ENCODE measurements at places on chromosomes 1 and 21.

DNA sequence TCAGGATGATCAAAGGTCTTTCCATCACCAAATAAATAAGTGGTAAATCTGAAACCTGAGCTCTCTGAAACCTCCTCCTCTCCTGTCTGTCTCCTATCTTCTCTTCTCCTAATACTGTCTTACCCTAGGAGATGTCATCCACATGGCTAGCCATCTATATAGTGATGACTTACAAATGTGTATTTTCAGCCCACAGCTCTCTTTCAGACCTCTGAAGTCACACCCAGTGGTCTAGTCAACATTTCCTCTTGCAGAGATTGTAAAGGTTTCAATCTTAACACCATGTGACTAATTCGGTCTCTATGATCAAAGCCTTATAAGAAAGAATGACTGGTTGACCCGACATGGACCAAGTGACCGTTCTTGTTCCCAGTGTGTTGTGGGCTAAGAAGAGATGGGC is 63.1 kb upstream of the DPT start:
- no peak for DNase-seq

GRCh38 chr1:227546059-227546458 is 17.3 kb upstream of the ZNF678 start:
- no peak for DNase-seq

GRCh38 chr1:108100148-108100547 is 100.0 kb downstream of the SLC25A24 start:
- no peak for DNase-seq

DNA sequence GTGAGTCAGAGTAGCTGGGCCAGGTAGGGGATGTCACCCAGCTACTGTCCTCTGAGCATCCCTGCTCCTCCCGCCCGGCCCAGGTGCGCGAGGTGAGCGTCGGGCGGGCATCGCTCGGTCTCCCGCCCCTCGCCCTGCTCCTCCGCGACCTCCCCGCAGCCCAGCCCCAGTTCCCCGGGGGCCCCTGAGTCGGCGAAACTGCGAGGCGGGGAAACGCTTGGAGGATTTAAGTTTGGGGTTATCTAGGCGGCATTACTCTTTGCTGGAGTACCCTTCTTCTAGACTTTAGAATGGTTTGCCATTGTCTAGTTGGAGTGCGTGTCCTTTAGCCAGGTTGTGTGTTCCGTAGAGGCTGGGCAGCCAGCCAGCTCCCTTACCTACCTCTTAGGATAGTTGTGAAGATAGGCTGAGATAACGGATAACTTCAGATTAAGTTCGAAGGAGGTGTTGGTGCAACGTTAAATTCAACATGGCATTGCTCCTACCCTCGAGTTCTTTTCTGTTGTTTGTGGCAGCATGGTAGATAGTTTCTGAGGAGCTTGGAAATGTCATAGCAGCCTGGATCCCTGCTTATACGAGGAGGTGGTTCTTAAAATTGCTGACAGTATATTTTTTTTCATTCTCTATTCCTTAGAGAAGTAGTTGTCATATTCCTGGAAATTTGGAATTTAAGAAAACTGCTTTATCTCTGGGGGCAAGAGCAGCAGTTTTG is 697 bp downstream of the AGO3 start:
- no peak for DNase-seq

DNA sequence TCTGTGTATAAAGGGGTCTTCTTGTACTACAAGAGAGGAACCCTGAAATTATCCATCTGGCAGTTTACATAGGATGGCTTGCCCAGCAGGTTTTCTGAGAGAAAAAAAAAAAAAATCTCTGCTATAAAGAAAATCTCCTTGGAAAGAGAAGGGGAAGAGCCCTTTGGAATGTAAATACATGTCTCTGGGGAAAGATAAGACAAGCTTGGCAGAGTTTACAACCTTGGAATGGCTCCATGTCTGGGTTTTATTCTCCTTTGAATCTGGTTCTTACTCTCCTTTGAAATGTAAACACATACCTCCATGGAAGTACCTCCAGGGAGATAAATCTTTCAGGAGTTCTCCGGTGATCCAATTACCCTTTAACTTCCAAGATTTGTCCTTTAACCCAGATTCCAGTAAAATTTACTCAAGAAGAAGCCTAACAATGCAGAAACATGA is 45.1 kb upstream of the DNAH14 start:
- DNase-seq = no peak

DNA sequence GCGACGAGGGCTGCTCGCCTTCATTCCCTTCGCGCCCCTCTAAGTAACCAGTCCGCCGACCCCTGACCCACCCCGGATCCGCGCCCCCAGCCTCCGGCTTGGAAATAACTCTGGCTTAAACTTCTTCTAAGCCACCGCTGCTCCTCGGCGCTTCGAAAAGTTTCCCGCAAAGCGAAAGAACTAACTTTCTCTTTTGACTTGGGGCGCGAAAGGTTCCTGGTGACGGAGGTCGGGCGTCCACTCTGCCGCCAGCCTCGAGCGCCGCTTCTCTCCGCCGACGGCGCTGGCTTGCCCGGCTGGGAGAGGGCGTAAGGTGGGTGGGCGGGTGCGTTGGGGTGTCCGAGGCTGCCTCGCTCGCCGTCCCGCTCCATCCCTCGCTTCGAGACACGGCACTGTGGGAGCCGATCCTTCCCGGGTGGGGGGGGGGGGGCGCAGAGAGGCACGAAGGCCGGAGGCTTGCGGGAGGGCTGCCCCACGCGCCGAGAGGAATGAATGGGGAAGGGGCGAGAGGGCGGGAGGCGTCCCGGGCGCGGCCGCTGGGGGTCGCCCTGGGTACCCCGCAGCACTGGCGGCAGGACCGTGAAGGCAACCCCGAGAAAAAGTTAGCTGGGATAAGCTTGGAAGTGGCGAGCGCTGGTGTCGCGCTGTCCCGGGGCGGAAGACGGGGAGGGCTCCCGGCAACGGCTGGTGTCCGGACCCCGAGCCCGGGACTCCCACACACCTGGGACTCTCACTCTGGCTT is 569 bp downstream of the ATF3 start:
- DNase-seq = peak; percentile 33

DNA sequence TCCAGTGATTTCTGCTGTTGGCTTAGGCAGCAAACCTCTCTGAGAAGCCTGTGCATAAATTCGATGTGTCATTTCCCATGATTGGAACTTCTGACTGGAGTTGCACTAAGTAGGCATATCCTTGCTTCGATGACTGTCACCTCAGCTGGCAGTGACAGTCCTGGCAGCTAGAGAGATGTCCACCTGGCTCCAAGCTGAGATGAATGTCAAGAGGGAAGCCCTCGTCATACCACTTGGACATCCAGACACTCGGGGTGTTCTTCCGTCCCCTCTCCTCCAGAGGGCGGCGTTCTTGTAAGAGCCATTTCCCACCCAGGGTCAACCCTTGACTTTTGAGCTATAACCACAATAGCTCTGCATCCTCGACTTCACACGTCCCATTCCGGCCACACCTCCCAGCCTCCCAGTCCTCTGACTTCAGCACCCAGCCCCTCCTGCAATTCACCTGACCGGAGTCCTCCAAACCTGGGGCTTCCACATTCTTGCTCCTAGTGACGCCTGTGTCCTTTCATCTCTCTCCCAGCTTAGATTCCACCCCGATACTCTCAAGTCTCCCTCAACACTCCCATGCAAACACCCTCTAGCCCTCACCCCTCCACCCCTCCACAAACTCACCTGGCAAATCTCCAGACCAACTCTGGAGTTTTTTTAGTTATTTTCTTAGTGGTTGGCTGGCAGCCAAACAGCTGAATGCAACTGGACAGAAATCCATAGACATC is 17.3 kb downstream of the CA6 start:
- DNase-seq = no peak

DNA sequence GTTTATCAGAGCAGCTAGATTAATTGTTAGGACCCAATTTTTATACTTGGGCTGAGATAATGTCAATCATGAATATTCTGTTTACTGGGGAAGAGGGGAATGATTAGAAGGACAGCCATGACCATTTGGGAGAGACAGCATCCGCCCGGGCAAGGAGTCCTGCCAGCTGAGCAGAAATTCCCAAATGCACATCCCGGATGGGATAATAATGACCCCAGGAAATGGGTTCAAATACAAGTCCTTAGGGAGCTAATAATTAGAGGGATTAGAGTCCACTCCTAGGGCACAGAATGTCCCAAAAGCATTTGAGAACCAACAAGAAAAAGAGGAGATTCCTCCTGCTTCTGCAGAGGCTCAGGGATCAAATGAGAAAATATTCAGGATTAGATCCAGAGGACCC is 115.9 kb downstream of the LRRC53 start:
- no peak for DNase-seq

- DNase-seq = no peak
Observed at GRCh38 chr1:182189535-182190066, 128.1 kb upstream of the ZNF648 start.
